ENCODE measurements at places on chromosomes 5 and 9.

GRCh38 chr9:4124266-4124665 lies 175.6 kb downstream of the GLIS3 start:
- DNase-seq: no peak

GRCh38 chr5:151870820-151871219 lies 53.8 kb downstream of the GLRA1 start:
- no peak for DNase-seq

DNA sequence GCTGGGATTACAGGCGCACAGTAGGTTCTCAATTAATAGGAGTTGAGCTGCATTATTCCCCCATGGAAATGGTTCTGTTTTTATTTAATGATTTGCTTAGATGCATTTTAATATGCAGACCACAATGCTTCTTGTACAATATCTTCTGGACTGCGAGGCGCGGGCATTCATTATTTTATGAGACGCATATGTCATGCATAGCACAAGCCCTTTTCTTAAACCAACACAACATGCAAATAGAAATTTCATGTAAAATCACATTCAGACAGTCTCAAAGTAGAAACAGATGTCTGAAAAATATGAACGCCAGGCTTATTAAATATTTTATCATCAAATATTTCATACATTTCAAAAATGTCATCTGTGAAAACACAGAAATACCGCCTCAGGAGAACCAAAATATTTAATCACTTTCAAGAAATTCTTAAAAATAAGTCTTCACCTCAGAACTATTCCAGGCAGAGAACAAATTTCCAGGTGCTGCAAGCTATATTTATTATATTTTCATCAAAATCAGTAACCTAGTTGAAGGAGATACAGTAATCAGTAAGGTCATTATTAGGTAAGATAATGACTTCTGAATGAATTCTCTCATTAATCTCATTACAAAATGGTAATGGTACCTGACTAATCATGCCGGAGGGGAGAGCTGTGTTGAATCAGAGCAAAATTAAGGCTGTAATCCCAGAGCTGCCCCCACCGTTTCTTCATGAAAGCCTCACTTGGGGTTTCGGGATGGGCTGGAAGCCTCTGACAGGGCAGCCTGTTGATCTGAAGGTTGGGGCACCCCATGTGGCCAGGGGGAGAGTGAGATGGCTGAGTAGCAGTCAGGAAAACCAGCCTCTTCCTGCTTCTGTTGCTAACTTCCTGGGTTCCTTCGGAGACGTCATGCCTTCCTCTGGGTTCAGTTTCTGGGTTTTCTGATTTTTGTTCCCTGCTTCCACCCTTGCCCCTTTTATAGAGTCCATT lies 133.9 kb upstream of the ZNF618 start:
- no peak for DNase-seq

DNA sequence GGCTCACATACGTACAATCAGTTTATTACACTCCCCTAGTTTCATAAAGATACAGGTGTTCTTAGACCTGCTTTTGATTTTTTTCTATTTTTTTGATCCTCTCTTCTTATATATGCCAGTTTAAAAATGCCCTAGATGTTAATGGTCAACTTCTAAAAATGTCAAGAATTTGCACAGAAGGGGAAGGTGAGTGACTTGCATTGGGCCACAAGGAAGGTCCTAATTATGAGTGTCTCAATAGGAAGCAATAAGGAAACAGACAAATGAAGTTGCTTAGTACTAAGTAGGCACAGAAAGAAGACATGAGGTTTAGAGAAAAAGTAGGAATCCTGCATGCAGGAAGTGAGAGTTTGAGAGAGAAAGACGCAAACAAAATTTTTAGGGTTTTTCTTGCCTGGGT lies 3.2 kb upstream of the CCDC171 start:
- no peak for DNase-seq

GRCh38 chr5:91408710-91409109 lies 25.6 kb upstream of the ARRDC3 start:
- no peak for DNase-seq

GRCh38 chr9:35781066-35781465 lies 10.3 kb upstream of the NPR2 start:
- no peak for DNase-seq

DNA sequence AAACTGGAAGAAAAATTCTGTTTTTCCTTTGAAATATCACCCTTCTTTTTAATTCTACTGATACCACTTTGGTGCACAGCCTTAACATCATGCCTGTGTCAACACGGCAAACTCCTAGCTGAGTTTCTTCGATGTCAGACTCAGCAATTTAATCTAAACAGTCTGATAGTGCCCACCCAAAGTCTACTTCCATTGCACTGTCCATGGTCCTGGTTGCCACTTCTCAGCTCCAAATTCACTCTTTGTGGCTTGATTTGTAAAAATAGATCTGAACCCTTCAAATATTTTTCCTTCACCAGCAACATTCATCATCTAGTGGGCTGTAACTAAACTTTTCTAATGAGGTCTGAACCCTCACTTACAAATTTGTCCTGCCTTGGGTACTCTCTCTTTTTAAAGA lies 107.8 kb downstream of the NUDT12 start:
- DNase-seq: no peak

- DNase-seq: no peak
These were observed 5.7 kb upstream of the LCN9 start for GRCh38 chr9:135657416-135657815.

GRCh38 chr5:154236-154635 lies 37.1 kb upstream of the LRRC14B start:
- DNase-seq: peak; percentile 67

GRCh38 chr5:38670878-38671277 lies 114.4 kb upstream of the LIFR start:
- no peak for DNase-seq

DNA sequence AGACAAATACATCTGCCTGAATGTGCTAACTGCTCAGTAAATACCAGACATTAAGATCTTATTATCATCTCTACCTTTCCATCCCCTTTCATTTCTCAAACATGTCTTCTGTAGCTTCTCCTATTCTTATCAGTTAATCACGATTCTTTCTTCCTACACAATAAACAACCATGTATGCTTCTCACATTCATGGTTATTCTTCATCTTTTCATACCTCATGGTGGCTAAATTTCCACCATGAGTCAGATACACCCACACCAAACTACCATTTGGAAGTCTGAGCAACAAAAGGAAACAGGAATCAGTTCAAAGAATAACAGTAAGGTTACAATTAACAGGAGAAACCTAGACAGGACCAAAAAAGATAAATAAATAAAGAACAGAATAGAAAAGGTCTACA lies 7.7 kb downstream of the ZNF622 start:
- no peak for DNase-seq

DNA sequence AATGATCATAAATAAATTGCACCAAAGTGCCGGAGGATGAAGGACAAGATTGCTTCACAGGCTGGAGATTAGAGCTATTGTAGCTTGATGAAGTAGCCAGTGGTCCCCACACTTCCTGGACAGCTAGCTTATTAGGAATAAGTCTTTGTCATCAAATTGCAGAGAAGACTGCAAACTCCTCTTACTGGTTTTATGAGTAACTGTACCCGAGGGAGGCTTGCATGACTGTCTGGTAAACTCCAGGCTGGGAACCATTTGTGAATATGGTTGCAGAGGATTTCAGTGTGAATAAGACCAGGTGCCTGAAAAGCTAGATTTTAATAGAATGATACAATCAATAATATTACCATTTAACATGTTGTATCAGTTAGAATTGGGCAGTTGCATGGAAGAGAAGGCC lies 36.5 kb upstream of the SEMA5A start:
- DNase-seq: no peak

DNA sequence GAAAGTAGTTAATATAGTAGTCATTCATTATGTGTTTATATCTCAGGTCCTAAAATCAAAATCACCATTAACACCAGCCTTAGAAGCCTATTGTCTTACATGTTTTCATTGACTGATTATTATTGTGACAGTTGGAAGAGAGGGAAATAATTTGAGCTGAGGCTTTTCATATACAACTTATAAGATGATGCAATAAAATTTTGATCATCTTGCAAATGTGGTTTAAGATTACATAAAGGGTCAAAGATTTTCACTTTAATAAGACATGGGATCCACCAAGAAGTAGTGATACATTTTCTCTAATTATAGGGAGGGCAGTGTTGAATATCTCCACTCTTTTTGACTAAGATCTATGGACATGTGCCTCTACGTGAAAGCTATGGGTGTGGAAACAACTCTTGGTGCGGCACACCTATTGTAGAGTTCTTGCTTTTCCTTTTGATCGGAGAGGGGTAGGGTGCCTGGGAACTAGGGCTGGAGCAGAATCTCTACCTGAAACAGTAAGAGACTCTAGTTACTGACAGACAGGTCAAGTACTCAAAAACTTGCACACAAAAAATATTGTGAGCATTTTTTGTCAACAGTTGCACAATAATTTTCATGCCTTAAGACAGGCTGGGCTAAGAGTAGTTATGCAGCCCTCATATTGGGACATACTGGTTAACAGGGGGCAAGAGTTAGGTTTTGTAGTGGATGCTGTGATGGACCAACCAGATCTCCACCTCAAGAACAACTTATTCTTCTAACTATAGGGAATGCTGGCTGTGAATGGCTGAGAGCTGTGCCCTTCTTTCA lies 139.3 kb upstream of the FST start:
- no peak for DNase-seq

DNA sequence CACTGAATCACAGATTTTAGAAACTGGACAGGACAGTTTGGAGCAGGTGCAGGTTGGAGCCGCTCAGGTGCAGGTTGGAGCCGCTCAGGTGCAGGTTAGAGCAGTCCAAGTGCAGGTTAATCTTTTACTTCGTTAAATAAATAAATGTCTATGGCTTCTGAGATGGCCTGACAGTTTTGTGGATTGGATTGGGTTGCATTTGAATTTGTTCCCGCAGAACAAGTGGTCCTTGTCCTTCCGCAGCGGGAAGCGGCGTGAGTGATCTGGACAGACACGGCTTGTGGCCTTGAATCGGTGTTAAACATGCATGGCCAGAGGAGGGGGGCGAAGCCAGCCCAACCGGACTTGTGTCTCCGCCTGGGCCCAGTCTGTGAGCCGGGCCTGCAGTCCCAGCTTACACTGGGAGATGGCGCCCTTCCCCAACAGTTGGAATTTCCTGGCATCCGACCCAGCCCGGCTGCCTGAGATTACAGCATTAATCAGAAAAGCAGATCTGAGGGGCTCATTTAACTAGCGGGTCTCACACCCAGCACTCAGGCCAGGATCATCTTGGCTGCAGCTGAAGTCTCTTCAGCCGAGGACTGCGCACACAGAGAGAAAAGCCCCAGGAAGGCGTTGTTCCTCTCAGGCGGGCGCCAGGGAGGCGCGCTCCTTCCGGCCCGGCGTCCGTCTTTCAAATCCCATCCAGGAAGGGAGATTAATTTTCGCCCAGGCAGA lies 1.5 kb upstream of the OLFM1 start:
- DNase-seq: peak; percentile 96

DNA sequence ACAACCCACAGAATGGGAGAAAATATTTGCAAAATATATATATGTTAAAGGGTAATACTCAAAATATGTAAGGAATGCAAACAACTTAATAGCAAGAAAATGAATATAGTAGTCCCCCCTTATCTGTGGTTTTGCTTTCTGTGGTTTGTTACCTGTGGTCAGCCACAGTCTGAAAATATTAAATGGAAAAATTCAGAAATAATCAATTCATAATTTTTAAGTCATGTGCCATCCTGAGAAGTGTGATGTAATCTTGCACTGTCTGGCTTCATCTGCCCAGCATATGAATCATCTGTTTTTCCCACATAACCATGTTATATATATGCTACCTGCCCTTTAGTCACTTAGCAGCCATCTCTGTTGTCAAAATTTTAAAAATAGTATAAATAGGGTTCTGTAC lies 11.7 kb downstream of the CER1 start:
- no peak for DNase-seq

GRCh38 chr5:139390639-139391569 lies 1.2 kb upstream of the MZB1 start:
- peak; percentile 62 for DNase-seq

- DNase-seq: no peak
These were observed 232.7 kb downstream of the RFK start for GRCh38 chr9:76161541-76161940.

GRCh38 chr9:99093492-99093791 lies 11.5 kb upstream of the TGFBR1 start:
- no peak for DNase-seq

DNA sequence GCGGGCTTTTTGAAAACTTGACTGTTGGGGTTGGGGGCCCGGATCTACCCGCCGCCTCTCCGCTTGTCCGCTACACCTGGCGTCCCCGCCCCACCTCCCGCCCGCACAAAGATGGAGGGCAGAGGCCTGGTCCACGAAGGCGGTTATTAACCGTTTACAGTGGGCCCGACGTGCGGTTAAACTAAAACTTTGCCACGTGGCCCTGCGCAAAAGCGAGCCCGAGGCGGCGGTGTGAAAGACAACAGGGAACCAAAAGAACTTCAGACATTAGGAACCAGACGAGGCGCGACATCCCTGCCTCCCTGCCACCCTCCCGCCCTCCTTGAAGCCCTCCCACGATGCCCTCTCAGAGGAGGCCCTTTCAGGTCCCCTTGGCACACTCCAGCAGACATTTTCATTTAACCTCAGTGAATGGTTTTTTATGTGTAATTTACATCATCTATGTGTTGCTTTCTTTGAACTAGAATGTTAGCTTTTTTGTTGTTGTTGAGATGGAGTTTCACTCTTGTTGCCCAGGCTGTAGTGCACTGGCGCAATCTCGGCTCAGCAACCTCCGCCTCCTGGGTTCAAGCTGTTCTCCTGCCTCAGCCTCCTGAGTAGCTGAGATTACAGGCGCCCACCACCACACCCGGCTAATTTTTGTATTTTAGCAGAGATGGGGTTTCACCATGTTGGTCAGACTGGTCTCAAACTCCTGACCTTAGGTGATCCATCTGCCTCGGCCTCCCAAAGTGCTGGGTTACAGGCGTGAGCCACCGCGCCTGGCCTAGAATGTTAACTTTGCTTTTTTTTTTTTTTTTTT lies 999 bp upstream of the HNRNPA0 start:
- DNase-seq: no peak

GRCh38 chr5:143031781-143032580 lies 261.8 kb downstream of the ARHGAP26 start:
- no peak for DNase-seq

DNA sequence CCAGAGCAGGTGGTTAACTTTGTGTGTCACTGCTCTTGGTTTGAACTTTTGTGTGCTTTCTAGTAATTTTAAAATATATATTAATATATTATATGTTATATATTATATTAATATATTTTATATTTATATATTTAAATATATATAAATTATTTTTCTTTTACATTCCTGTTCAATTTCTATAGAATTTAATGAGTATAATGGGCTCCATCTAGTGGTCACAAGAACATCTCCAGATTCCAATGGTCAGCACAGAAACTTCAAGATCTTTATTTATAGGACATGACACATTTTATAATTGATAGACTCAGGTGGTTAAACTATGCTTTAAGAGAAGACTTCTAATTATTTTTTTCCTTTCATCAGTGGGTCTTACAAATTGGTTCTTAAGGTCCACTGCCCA lies 39.1 kb downstream of the COL23A1 start:
- no peak for DNase-seq

DNA sequence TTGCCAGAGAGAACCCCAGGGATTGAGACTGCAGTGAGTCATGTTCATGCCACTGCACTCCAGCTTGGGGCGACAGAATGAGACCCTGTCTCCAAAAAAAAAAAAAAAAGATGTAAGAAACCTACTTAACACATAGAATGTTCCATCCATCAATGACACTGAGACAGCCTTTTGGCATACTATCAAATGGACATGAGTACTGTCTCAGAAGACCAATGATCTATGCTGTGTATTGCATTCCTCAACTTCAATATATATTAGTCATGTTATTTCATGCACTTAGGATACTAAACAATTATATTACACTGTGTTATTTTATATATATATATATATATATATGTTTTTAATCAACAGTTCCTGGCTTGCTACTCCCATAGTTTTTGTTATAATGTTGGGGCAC lies 57.1 kb upstream of the ANKH start:
- DNase-seq: no peak

Measured in H7 (cell line).